NCI-H446 (cell line): ENCODE measurements at places on chromosomes 13 and 19.

- no peak for DNase-seq
Observed at GRCh38 chr13:110269509-110270185, 37.3 kb downstream of the COL4A1 start.

- no peak for DNase-seq
Observed at GRCh38 chr13:35283856-35284255, 192.6 kb downstream of the MAB21L1 start.

DNA sequence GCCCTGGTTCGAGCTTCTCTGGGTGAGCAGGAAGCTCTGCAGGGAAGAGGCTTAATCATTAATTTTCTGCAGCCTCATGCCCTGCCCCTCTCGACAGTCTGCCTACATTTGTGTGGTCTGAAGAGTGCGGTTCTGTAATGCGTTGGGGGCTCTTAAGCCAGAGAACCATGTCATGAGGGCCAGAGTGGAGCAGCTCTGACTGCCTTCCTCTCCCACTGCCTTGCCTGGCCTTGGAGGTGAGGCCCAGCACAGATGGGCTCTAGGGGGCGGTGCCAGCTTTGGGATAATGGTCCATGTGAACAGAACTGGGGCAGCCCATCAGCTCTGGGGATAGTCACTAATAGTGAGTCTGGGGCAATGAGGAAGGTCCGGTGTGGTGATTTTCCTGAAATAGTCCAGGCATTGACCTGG is 5.7 kb downstream of the FGF9 start:
- DNase-seq, result no peak

DNA sequence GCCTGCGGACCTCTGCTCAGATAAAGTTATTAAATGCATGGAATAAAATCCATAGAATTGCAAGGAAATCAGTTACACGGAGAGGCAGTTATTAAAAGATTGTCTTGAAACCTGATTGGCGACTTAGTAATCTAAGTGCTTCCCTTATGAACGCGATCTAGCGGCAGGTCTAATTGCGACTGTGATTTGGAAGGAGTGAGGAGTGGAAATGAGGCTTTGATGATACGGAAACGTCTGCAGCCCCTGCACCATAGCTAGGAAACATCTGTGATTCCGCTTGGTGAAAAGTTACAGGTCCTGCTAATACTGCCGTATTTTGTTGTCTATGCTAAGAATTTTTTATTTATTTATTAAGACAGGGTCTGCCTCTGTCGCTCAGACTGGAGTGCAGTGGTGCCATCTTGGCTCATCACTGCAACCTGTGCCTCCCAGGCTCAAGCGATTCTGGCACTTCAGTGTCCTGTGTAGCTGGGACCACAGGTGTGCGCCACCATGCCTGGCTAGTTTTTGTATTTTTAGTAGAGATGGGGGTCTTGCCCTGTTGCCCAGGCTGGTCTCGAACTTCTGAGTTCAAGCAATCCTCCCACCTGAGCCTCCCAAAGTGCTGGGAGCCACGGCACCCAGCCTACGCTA is 887 bp downstream of the NDUFS7 start:
- DNase-seq, result no peak

DNA sequence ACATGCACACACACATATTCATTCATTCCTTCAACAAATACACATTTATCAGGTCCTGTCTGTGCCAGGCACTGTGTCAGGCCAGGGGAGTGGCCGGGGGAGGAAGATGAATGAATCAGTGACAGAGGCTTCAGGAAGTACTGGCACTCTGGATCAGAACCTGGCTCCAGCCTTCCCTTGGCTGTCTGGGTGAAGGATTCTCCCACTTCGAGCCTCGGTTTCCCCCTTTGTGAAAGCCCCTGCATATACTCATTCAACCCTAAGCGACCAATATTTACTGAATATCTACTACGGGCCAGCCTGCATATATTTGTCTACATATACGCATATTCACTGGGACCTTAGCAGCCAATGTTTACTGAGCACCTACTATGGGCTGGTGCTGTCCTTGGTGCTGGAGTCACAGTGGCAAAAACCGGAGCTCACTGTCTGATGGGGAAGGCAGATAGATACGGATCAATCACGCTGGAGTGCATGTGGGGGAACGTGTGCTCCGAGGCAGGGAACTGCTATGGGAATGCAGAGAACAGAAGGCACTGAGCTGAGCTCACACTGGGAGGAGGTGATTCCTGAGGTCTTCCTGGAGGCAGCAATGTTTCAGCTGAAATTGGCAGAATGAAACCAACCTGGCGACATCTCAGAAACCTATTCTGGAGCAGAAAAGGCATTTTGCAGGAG is 636 bp upstream of the ZNF579 start:
- DNase-seq, result no peak

GRCh38 chr19:1090731-1091543 is 4.2 kb downstream of the POLR2E start:
- DNase-seq, result no peak

GRCh38 chr19:7627166-7627565 is 2.2 kb downstream of the XAB2 start:
- no peak for DNase-seq

GRCh38 chr13:95623141-95623540 is 21.4 kb downstream of the DZIP1 start:
- no peak for DNase-seq

DNA sequence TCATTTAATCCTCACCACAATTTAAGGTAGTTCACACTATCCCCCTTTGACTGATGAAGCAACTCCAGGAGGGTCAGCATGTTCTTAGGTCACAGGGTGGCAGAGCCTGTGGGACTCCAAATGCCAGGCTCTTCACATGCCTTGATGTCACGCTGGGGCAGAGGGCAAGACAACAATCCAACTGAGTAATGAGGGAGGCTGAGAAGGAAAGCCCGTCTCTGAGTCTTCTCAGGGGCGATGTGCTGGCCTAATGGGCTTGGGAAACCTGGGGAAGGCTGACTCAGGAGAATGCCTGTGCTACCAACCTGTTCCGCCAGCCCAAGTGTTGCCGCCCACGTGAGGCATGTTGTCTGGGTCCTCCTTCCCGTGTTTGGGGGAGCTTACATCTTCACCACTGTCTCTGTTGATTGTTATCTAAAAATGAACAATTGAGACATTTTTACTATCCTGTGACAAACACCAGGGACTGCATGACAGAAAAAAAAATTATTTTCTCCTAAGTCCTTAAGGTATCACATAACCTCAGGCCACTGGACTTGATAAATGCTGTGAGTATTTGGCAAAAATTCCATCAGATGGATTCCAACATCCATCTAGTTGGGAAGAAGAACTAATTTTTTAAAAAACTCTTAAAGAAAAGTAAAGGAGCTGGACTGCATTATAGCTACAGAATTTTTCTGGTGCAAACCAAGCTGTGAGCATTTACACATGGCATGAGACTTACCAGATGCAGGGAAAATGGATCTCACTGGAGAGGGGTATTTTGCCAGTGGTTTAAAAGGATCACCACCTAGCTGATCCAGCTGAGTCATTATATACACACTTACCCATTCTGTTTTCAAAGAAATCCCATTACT is 157.5 kb downstream of the RGCC start:
- DNase-seq, result no peak

GRCh38 chr19:3186160-3186688 is 494 bp downstream of the NCLN start:
- DNase-seq, result no peak

DNA sequence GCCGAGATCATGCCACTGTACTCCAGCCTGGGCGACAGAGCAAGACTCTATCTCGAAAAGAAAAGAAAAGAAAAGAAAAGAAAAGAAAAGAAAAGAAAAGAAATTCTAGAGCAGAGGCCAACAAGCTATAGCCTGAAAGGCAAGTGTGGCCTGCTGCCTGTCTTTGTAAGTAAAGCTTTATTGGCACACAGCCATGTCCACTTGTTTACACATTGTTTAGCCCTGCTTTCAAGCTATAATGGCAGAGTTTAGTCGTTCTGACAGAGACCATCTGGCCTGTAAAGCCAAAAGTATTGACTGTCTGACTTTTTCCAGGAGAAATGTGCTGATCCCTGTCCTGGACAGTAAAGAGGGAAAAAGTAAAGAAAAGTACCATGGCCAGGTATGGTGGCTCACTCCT is 18.3 kb downstream of the NWD1 start:
- DNase-seq, result peak; percentile 65

DNA sequence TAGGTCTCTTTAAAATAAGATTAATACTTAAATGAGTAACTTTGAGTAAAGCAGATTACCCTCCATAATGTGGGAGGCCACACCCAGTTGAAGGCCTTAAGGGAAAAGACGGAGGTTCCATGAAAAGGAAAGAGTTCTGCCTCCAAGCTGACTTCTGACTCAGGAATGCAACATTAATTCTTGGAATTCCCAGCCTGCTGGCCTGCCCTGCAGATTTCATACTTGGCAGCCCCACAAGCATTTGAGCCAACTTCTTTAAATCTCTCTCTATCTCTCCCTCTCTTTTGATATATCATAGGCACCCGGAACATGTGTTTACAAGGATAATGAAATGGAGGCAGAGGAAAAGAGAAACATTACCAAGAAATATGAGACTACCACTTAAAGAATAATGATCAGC is 902.3 kb upstream of the MIR17HG start:
- peak; percentile 37 for DNase-seq

GRCh38 chr19:55198651-55199050 is 10.7 kb downstream of the PTPRH start:
- no peak for DNase-seq

GRCh38 chr19:45146741-45147205 is 14.0 kb downstream of the NKPD1 start:
- DNase-seq, result no peak

DNA sequence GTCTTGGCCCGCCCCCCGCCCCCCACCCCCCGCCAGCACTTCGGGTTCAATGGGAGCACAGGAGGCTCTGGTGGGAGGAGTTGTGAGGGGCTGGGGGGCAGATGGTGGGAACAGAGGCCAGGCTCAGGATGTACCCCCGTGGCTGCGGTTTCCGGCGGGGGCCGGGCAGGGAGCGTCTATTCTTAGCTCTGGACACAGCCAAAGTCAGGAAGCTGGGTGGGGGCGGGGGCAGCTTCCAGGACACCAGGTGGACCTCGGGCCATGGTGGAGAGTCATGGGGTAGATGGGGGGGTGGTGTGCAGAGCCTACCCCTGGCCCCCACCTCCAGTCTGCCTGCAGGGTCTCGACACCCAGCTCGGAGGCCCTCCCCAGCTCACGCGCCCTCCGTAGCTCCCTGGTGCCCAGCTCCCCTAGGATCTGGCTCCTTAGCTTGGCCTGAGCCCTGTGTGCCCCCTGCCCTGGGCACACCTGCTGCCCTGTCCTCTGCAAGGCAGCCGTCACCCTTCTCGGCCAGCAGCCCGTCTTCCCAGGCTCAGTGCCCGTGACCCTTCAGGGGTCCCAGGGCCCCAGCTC is 2.2 kb upstream of the TBXA2R start:
- DNase-seq, result no peak

DNA sequence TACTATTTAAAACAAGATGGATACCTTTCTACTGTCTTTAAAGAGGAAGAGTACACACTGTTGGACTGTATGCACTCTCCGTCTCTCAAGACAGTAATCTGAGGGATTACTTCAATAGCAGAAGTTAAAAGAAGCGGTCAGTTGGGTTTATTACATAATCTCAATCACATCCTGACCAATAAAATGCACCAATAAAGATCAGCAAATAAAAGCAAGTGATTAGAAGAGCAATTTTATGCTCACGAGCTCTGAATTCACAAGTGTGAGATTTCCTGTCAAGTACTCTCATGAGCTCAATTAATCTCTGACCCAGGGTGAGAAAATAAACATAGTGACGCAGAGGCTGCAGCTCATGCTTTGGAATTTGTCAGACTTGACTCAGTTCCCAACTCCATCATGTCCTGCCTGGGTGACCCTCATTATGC is 12.2 kb downstream of the ABCC4 start:
- DNase-seq, result no peak
